Stimulated activated CD4-positive, alpha-beta T cell treated with anti-CD3 and anti-CD28 coated beads, Interleukin-15, amount 100 ng/mL, for 24 hours (primary cell): ENCODE measurements at places on chromosomes 3 and 15.

DNA sequence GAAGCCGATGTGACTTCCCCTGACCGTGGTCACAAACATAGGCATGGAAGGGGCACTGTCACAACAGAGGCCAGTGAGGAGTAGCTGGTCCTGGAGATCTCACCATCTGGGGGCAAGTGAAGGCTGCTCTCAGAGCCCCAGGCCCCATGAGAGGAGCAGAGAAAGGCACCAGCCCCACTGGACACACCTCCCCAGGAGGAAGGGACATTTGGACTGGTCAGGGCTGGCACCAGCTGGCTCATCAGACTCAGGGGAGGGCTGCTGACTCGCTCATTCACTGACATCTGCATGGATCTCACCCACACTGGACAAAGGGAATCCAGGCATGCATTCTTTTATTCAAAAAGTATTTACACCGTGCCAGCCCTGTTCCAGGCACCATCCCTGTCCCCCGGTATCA is 26.8 kb downstream of the ESYT3 start:
- no peak for DNase-seq

DNA sequence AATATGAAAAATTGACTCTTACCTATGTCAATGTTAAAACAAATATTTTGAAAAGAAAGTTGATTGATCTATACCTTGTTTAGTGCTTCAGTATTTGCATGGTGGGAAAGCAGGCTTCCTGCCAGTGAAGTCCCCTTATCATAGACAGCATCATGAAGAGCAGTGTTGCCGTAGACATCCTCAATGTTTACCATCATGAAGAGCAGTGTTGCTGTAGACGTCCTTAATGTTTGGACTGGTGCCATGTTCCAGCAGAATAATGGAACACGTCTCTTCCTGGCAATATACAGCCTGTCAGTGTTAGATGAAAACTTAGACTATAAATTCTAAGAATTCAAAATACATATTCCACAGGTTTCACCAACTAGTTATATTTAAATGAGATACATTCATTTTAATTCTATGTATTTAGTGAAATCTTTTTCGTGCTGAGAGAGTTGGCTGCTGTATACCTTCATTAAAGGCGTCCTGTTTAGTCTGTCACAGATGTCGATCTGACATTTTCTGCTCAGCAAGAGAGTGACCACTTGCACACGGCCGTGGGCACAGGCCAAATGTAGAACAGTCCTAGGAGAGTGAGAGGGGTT is 116.8 kb downstream of the LMLN start:
- DNase-seq: no peak

DNA sequence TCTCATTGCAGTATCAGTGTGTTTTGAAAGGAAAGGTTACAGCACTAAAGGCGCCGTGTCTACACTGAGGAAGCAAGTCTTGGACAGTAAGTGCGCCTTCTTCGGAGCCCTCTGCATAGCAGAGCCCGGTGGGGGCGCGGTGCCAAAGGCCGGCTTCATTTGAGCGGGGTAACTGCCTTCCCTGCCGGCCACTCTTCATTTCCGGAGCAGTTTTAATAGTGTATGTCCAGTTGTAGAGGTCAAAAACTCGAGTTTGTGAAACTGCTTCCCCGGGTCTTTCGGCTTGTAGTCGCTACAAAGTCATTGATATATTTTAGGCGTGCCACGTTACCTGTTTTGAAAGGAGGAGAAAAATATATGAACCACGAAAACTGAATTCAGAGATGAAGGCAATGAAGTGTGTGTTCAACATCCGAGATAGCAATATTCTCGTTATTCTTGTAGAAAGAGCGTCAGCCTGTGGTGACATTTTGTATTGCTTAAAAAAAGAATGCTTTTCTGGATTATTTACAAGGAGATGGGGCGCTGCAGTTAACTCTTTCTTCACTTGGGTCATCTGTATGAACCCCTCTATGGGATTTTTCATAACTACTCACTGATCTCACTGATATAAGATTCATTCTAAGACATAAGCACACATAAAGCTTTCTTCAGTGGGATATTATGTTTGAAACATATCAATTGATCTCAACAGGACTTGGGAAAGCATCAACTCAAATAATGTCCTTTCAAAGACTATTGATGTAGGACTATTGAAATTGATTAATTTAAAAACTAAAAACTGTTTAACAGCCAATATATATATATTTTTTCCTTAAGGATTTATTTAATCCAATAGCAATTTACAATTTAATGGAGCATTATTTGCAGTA is 3.0 kb downstream of the ALCAM start:
- peak; percentile 39 for DNase-seq

DNA sequence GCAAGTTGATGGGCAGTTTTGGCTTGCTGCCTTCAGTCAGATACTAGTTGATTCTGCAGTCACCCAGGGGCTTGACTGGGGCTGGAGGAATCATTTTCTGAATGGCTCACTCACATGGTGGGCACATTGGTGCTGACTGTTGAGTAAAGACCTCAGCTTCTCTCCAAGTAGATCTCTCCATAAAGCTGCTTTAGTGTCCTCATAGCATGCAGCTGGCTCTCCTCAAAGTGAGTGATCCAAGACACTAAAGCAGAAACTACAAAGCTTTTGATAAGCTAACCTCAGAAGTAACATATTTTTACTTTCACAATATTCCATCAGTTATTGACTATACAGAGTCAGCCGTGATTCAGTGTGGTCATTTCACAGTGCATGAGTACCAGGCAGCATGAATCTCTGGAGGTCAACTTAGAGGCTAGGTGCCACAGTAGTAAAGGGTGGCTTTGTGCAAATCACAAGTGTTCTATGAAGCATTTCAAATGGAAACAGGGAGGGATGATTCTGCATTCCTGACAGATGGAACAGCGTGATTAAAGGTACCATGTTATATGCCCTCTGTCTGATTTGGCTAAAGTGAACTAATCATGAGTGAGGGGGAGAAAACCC is 24.3 kb upstream of the ATP8B4 start:
- DNase-seq: no peak

- DNase-seq: no peak
Measured at GRCh38 chr3:40189118-40189517, 120.4 kb upstream of the EIF1B start.

GRCh38 chr15:36414670-36415069 is 164.8 kb upstream of the CDIN1 start:
- no peak for DNase-seq

DNA sequence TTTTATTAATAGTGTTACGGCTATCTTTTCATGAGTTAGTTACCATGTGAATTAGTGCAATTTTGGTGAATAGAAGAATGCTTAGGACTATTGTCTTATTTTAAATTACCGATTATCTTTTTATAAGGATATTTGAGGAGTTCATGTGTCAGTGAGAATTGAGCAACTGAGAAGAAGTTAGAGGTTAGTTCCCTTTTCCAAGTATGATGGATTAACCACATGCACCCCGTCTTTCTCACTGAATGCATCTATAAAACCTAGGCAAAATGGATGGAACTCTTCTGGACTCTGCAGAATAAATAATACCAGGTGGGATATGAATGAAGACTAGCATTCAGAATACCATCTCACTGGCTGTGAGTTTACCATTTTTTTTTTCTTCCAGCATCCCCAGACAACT is 74.3 kb downstream of the TCF12 start:
- no peak for DNase-seq

DNA sequence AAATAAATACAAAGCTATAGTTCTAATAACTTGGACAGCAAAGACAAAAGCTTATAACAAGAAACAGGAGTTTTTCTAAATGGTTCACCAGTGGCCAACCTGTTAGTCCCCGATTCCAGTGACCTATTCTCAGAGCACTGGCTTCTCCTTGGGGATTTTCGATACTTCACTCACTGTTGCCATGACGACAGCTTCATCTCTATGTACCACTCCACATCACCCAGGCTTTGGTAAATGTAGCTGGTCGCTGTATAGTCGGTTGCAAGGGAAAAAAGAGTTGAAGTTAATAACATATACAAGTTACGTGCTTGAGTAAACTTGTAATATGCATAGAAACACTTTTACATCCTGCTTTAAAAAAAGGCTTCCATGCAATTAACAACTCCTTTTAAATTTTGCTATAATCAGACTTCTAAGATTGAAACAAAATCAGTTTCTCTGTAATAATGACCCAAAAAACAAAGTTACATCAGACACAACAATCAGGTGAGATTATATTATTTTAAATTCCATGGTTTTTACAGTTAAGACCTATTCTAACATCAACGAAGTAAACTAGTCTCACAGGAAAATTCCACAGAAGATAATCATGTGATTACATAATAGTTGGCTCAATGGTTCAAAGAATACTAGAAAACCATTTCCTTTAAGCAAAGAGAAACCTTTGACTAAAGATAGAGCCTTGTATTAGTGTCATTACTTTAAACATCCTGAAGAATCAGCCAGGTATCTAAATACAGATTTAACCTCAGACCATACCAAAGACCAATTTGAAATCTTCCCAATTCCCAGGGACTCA is 2.9 kb downstream of the CCNL1 start:
- DNase-seq: no peak

DNA sequence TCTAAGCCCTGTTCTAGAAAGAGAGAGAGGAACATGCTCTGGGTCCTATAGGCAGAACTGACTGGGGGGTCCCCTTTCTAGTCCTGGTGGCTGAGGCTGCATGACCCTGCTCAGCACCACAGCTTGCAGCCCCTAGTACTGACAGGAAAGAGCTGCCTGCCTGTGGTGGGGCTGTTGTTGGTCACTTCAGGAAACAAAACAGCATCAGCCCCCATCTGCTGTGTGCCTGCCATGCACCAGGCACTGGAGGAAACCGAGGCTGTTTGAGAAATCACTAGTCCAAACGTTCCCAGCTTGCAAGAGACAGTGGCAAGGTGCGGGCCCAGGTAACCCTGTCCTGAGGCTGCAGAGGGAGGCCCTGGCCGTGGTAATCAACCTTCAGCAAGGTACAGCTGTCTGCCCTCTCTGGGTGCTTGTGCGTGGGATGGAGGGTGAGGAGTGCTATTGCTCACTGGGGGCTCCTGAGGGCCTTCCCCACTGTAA is 90.6 kb downstream of the IQSEC1 start:
- DNase-seq: no peak

DNA sequence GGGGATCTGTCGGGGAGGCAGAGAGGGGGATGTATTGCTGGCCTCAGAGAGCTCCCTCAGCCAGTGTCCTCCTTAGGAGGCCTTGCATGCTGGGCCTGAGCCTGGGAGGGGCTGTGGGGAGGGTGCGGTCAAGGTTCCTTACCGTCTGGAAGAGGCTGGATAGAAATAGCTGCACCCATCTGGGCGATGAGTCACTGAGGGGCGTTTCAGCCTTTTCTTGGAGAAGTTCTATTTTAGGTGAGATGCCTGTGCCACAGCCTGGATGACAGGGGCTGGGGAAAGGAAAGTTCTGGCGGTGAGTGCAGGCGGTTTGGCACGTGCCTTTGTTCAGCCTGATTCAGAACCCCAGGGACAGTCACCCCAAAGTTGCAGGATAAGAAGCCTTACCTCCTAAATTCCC is 35.7 kb upstream of the APEH start:
- no peak for DNase-seq

GRCh38 chr3:34357461-34357860 is 559.0 kb downstream of the PDCD6IP start:
- DNase-seq: no peak

DNA sequence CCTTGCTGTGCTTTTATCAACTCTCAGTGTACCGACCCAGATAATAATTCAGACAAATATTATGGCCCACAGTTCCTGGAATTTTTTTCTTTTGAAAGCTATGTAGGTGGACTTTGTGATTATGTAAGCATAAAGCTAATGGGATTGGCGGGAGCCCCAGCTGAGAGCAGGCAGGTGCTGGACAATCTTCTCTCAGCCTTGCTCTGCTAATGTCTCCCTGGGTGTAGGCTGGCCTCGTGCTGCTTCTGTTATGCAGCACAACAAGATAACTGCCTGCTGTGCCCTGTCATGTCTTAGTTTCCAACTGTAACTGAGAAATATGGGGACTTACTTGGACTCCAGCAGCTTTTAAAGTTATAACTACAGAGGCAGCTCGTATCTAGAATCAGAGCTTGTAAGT is 415.0 kb downstream of the PDCD6IP start:
- no peak for DNase-seq

DNA sequence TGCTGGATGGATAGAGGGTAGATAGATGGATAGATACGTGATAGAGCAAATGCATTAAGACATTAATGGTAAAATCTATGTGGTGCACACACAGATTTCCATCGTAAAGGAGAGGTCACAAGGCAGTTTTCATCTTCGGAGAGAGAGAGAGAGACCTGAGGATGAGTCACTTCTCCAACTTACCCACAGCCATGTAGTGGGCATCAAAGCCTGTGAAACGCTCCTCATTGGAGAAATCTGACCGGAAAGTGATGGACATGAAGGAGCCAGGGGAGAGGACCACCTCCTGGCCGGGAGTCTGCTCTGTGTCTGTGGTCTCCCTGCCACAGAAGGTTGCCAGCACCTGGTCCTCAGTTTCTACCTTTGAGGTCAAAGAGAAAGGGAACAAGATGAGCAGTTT is 29.2 kb downstream of the MASP1 start:
- DNase-seq: no peak

- no peak for DNase-seq
Measured at GRCh38 chr15:25182098-25182478, 227.3 kb downstream of the SNRPN start.

- no peak for DNase-seq
Measured at GRCh38 chr3:37229740-37230139, 55.4 kb upstream of the LRRFIP2 start.

GRCh38 chr3:70606018-70606417 is 293.6 kb upstream of the MDFIC2 start:
- DNase-seq: no peak

GRCh38 chr3:60775985-60776384 is 475.3 kb downstream of the FHIT start:
- no peak for DNase-seq

DNA sequence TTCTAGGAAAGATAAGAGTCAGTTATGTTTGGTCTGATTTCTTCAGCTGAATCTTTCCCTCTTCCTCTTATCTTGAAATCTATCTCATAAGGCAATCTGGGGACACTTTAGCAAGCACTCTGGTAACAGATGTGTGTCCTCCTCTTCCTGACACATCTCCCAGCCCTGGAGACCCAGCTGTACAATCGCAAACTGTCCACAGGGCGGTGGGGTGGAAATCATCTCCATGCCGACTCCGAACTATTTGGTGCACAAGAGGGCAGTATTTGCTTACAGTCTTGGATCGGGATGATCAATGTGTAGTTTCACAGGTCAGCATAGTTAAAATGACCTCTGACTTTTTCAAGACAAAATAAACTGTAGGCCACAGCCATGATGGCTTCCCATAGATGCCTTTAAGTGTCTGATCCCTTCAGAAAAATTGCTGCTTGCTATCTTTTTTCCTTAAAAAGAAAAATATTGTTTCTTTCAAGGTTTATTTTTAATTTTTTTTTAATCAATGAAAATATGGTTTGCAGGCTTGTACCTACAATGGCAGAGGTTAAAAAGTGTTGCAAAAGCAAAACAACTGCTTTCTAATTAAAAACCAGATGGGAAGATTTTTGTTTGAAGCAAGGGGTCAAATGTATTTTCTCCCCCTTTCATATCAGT is 17.7 kb downstream of the EEFSEC start:
- no peak for DNase-seq

GRCh38 chr3:123034120-123034519 is 6.6 kb upstream of the SEMA5B start:
- no peak for DNase-seq
